Cerebellum (tissue), 4 donors: ENCODE measurements at places on chromosomes 16 and 17.
A peak's percentile ranks its signal among the peaks of the same experiment; 100 is the strongest.

GRCh38 chr17:38329808-38330730, 13.7 kb downstream of the GPR179 start:
- no peak for DNase-seq

- no peak for DNase-seq
Measured at GRCh38 chr17:42118545-42118944, 2.6 kb downstream of the KAT2A start.

DNA sequence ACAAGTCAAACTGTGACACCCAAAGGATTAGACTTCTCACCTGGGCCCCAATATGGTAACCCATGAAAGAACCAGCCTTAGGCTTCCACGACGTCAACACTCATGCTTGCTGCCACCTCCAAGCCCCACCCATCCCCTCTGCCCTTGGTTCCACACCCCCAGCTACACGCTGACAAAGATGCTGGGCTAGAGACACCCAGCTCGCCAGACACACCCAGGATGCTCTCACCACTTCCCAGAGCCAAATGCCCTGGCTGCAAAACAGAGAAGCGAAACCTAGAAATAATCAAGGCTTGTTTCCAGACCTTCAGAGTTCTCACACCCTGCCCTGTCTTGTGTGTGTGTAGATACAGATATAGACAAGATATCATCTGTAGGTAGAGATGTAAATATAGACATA, 26.0 kb upstream of the ADCY9 start:
- DNase-seq: no peak

GRCh38 chr16:11242658-11243057, 13.3 kb downstream of the SOCS1 start:
- peak; percentile 65 for DNase-seq

GRCh38 chr17:41547921-41548843, 20.1 kb upstream of the KRT19 start:
- no peak for DNase-seq

- peak; percentile 68 for DNase-seq
Measured at GRCh38 chr17:81135505-81136278, 29.6 kb upstream of the PVALEF start.

DNA sequence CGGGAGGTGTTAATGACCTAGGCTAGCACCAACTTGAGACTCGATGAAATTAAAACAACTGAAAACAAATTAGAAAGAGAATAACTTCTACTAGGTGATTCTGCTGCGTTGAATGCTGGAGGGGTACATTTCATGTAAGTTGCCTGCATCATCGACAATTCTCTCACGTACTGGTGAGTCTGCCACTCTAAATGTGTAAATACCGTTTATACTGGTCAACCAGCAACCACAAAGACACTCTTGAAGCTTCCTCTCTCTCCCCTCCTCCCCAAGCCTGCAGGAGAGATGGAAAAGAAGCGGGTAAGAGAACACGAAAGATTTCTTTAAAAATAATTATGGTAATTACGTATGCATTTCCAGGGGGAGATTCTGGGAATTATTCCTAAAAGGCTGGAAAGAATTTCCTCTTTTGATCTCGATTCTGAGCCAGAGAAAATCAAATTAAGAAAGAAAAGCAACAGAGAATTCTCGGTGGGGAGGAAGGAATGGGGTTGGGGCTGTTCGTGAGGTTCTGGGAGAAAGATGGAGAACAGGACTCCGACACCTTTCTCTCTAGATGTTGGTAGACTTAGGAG, 68.6 kb upstream of the MRTFB start:
- DNase-seq: no peak

GRCh38 chr16:1278477-1278876, 22.6 kb downstream of the TPSD1 start:
- no peak for DNase-seq

- no peak for DNase-seq
Measured at GRCh38 chr17:46964315-46965265, 14.5 kb downstream of the RPRML start.

DNA sequence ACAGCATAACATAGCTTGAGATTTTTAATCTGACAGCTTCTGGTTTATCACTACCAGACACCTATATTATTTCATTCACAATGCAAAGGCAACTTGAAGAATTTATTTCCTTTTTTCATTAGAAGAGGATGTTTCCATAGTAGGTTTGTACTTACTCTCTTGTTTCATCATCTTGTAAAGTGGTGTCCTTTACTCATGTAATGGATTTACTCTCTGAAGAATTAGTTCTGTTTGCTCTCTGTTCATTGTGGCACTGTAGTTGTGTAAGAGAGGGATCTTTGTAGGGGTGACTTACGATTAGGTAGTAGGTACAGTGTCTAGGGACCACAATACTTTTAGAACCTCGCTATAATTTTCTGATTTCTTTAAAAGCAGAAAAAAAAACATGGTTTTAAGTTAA, 256.1 kb downstream of the BCAS3 start:
- DNase-seq: no peak

- DNase-seq: no peak
Measured at GRCh38 chr17:35056013-35056412, 7.5 kb downstream of the RFFL start.

DNA sequence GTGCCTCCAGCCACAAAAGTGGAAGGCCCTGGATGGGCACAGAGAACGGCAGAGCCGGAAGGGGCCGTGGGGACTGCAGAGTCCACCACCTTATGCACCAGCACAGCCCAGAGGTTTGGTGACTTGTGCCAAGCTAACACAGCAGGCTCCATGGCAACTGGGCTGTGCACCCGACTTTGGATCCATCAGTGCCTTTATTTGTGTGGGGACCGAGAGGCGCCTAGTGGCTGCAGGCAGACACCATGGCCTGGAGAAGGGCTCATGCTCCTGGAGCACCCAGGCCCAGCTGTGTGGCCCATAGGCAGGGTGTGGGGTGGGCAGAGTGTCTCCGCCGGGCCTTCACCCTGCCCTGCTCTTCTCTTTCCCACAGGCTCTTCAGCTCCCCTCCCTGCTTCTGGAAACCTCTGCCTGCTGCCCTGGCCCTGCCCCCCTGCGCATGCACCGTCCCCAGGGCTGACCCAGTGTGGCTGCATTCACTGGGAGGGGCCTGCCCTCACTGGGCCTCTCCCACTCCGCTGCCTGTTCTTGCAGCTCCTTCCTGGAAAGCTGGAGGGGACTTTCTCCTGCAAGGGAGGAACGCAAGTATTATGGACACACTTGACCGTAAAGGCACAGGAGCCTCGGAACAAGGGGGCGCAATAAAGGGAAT, 10.1 kb downstream of the C16orf90 start:
- DNase-seq: no peak

DNA sequence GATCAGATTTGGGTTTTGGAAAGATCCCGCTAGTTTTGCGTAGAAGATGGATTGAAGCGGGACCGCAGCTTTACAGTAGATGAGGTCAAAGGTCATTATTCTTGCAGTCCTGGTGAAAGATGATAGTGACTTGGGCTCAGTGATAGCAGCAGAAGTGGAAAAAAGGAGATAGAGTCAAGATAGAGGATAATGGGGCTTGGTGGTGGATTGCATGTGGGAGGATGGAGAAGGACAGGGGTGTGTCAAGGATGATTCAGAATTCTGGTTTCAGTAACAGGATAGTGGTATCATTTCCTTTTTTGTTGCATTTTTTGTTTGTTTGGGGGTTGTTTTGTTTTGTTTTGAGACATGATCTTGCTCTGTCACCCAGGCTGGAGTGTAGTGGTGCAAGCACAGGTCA, 28.7 kb downstream of the CHD9NB start:
- no peak for DNase-seq

- no peak for DNase-seq
Measured at GRCh38 chr17:10172241-10172741, 26.1 kb downstream of the GAS7 start.

- DNase-seq: no peak
Measured at GRCh38 chr16:2295056-2295798, 27.3 kb upstream of the RNPS1 start.

- peak; percentile 90 for DNase-seq
Measured at GRCh38 chr16:19735074-19735867, 17.2 kb downstream of the IQCK start.

DNA sequence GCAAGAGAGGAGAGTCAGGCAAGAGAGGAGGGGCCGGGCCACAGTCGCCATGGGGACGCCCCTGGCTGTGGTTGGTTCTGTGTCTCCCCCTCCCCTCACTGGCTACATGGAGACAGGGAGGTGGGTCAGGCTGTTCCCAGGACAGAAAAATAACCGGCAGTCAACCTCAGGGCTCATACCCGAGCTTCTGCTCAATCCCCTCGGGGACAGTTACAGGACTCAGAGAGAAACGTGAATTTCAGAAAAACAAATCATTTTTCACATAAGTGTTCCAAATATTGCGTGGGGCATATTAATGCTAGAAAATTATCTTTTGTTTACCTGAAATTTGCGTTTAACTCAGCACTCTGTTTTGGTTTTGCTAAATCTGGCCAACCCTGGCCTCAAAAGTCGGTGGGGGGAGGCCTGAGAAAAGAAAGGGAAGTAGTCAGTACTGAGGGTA, 22.2 kb upstream of the CPSF4L start:
- DNase-seq: no peak

DNA sequence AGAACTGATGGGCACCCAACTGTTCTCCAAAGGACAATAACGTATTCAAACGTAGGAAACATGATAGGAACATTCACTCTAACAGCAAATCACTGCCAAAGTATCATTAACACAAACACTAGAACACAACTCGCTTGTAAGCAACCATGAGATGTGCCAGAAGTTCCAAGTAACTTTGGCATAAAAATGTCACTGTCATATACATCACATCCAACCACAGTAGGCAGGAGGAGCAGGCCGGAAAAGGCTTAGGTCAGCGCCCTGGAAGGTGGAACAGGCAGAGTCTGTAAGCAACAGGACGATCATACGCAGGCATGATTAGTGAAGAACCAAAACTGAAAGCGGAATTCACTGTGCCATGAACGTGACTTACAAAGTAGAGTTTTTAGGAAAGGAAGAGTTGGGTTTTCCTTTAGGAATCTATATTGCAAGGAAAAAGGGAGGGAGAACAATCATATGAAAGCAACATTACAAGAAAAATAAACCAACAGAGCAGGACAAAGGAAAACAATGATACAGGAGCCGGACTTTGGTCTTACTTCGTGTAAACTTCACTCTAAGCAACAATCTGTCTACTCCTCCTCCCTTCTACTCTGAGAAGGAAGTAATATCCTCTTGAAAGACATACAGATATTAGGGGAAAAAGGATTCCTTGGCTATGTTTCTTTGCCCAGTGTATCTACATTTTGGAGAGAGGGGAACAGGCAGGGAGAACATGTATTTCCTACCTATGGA, 52.3 kb downstream of the YWHAE start:
- peak; percentile 28 for DNase-seq

GRCh38 chr17:44360826-44361225, 2.8 kb downstream of the FAM171A2 start:
- DNase-seq: peak; percentile 71

GRCh38 chr17:78714534-78714933, 67.5 kb downstream of the CYTH1 start:
- DNase-seq: no peak

GRCh38 chr16:25257470-25257955, at the start of gene ZKSCAN2:
Gene ZKSCAN2 (minus strand): TSS chr16:25257845. CDS start chr16:25257127, 718 bp downstream.
- peak; percentile 92 for DNase-seq

DNA sequence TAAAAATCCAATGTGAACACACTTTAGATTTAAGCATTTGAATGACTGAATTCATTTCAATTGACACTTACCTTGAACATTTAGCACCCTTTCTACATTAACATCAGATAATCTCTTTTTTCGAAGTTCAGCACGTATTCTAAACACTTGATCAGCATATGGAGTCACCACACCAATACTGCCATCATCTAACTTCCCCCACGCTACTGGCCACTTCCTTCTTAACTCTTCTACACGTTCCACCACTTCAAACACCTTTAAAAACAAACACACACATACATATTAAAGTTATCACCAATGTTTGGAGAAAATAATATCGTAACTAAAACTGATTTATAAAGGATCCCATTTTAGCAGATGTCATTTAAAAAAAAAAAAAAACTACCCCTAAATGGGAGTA, 93.5 kb downstream of the CACNG1 start:
- no peak for DNase-seq

- DNase-seq: no peak
Measured at GRCh38 chr16:11134722-11135463, 121.1 kb downstream of the SOCS1 start.

- no peak for DNase-seq
Measured at GRCh38 chr17:75530837-75531720, 5.6 kb downstream of the LLGL2 start.

DNA sequence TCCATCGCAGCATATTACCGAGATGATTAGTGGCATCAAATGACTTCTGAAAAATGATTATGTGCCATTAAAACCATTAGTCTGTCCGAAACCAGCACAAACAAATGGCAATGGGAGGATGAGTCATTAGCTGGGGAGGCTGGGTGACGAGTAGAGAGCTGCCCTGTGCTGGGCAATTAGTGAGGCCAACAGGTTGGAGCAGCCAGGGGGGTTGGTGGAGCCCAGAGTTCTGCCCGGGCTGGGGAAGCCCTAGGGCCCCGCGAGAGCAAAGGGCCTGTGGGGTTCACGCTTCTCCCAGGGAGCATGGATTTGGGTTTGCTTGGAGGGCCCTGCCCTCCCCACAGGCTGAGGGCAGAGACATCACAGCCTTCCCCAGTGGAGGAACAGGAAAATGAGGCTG, 152.1 kb upstream of the RPL38 start:
- no peak for DNase-seq

GRCh38 chr17:5126719-5127488, 11.1 kb downstream of the USP6 start:
- DNase-seq: no peak

DNA sequence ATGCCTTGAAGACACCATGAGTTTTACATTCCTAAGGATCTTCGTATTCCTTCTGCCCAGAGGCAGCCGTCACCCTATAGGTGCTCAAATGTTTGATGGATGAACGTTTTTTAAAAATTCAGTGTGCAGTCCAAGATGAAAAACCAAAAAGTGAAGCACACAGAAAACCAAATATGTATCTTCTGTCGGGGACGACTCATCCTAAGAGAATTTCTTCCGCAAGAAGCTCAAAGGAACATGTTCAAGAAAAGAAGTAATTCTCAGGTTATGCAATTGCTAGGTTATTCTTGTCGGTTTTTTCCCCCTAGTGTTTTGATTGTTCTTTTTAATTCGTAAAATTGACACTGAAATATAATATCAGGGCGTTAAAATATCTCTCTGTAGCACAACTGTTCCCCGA, 1.4 kb downstream of the CENPV start:
- DNase-seq: no peak

DNA sequence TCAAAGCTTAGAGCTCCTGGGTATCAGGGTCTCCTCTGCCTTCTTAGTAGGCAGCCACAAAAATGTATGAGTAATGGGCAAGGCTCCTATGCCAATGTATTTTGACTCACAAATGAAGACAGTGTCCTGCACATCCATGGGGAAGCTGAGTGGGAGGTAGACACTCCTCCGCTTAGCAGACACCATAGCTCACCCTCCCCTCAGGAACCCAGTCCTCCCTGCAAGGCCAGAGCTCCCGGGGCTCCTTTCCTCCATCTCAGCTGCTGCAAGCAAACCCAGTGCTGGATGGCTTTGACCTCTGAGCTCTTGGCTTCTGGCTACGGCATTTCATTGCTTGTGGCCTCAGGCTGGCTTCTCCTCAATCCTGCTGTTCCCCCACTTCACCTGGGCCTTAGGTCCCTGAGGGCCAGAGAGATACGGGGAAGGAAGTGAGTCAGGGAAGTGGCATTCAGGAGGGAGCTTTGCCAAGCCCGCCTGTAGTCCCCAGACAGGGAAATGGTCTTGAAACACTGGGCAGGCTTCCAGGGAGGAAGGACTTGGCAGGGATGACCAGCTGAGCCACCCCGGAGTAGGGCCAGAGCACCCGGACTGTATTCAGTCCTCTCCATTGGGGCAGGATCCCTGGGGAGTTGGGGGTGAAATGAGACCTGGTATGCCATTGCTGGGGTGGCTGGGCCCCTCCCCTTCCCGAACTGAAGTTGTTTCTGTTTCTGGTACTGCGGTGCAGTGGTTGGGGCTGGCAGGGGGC, 4.5 kb downstream of the ABCC3 start:
- DNase-seq: no peak

GRCh38 chr16:49932434-49932833, 76.5 kb upstream of the ZNF423 start:
- no peak for DNase-seq
